ENCODE measurements at places on chromosomes 11 and 22.

DNA sequence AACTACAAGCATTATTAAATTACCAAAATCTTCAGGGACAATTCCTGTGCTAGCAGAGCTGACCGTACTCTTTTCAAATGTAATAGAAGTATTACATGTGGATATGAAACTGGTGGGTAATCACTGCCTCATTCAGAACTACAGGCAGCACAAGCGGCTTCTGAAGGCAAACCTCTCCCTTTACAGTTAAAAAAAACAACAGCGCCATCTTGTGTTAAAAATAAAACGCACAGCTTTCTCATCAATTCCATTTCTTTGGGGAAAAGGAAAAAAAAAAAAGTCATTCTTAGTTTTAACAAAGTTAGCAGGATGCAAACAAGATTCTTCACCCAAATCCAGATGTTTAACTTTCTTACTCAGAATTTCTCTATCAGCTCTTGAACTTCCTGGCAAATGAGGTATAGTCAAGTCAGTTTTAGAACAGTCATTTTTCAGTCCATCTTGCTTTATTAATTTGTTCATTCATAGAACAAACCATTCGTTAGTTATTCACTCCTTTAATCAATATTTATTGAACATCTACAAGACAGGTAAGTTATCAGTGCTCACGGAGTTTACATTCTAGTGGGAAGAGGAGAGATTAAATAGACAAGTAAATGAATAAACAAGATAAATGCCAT, 331.8 kb upstream of the MPPED2 start:
- DNase-seq: peak; percentile 46

GRCh38 chr11:94423507-94423906, 22.3 kb upstream of the GPR83 start:
- no peak for DNase-seq

GRCh38 chr22:41870786-41871185, 37.9 kb downstream of the SREBF2 start:
- no peak for DNase-seq

DNA sequence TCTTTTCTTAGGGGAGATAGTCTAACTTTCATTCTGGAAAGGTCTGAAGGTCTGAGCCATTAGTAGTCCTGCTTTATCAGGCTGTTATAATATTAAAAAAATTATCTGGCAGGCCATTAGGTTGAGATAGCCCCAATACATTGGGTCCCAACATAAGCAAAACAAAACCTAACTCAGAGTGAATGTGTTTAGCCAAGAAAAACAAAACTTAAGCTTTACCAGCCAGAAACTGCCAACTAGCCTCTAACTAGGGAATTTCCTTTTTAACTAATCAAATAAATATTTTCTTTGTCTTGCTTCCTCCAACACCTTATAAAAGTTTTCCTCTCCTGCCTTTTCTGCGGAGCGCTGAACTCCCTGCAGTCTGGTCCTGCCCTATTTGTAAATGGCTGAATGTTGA, 1137.7 kb upstream of the CNTN5 start:
- no peak for DNase-seq

GRCh38 chr22:39646398-39647063, 76.0 kb downstream of the CACNA1I start:
- no peak for DNase-seq

DNA sequence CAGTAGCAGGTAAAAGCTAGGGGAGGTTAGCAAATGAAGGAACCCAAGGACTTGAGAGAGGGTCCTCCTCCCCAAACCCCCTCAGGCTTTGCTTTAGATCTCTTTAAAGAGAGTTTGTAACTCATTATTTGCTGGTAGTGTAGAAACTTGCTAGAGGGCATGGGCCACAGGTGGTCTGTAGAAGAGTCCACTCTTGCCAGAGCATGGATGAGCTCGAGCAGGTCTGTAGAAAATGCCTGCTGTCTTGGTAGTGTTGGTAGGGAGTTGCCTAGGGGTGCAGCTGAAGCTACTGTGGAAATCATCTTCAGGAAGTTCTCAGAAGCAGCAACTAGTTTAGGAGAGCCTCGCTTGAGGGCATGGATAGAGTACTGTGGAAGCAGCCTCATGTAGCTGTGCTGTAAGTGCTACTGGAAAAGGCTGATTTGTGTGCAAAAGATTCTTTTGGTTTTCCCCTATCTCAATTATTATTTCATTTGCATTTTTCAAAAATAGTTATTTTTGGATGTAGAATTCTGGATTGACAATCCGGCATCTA, 104.3 kb downstream of the TMEM135 start:
- DNase-seq: no peak

Measured in neural crest cell (in vitro differentiated cells).